AML-193 (cell line): ENCODE measurements at places on chromosomes 1 and 21.

- DNase-seq = no peak
Measured at GRCh38 chr1:202642619-202643291, 67.5 kb downstream of the SYT2 start.

GRCh38 chr1:236395230-236395946 lies 1.3 kb downstream of the EDARADD start:
- DNase-seq = no peak

GRCh38 chr1:26531651-26532131 lies 2.1 kb downstream of the RPS6KA1 start:
- DNase-seq = no peak

GRCh38 chr1:109846162-109846561 lies 64.5 kb upstream of the CSF1 start:
- DNase-seq = no peak

- DNase-seq = no peak
Measured at GRCh38 chr1:33305816-33306652, 14.9 kb downstream of the A3GALT2 start.

GRCh38 chr1:25036117-25036546 lies 106.1 kb upstream of the RUNX3 start:
- DNase-seq = no peak

- DNase-seq = no peak
Measured at GRCh38 chr1:95863086-95863485, 629.1 kb downstream of the RWDD3 start.

DNA sequence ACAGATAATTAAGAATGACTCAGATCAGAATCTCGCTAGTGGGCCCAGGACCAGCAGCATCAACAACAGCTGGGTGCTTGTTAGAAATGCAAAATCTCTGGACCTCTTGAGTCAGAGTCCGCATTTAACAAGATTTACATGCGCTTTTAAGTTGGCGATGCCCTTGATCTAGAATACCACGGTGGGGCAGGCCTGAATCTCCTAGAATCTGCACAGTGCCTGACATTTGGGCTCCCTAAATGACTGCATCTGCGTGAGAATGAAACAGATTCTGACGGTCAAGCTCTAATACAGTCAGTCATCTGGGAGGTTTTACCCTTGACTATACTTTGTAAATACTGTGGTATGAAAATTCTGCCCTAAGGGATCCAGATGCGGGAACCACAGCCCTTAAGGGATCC lies 17.2 kb upstream of the RAB29 start:
- no peak for DNase-seq

DNA sequence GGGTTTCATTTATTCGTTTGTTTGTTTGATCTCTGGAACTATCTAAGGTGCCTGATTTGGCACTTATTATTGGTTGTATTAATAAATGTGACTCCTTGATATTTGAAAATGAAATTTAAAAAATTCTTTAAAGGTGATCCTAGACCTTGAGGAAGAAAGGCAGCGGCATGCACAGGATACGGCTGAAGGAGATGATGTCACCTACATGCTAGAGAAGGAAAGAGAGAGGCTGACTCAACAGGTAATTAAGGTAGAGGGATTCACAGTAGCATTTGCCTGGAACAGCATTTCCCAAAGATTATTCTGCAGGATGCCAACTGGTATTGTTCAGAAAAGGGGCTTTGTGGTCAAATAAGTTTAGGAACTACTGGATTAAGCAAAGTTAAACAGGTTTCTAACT lies 54.4 kb upstream of the WNT2B start:
- no peak for DNase-seq

- no peak for DNase-seq
Measured at GRCh38 chr1:29498126-29499103, 262.1 kb downstream of the PTPRU start.

DNA sequence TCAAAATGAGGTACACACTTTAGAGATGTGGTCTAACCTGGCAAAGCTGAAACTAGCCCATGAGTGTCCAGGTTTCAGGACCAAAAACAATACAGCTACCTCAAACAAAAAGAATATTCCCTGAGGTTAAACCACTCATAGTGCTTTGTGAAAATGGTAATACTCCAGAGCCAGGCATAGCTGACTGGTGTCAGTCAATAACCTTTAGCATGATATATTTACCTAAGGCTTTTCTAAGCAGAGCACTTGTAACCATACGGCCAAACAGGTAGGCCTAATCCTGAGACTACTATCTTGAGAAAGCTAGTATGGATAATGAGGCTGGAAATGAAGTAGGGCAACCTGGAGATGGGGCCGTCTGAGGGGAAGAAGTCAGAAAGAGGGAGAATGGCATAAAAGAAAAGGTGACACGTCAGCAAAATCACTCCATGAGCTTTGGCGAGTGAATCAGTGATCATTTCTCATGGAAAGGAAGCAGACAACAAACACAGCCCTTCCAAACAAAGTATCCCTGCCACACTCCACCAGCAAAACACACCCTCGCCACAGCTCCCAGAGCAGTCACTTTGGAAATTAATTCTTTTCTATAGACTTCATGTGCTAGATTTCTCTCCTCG lies 1.7 kb upstream of the LRRC52 start:
- no peak for DNase-seq

DNA sequence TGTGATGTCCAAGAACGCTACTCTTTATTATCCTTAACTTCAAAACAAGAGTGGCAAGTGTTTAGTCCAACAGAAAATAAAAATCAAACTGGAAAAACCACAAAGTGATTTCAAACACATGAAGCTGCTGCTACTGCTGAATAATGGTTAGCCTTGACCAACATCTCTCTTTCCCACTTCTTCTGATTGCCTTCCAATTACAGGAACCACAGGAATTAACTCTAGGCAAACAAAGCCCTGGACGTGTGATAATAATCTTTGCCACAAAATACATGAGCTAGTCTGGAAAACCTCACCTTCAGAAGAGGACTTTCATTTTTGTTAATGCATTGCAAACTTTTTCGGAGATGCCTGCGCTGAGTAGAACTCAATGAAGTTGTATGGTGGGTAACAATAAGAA lies 48.6 kb upstream of the COL11A1 start:
- DNase-seq = no peak

- DNase-seq = peak; percentile 83
Measured at GRCh38 chr1:207873055-207873890, 37.7 kb downstream of the CD34 start.

DNA sequence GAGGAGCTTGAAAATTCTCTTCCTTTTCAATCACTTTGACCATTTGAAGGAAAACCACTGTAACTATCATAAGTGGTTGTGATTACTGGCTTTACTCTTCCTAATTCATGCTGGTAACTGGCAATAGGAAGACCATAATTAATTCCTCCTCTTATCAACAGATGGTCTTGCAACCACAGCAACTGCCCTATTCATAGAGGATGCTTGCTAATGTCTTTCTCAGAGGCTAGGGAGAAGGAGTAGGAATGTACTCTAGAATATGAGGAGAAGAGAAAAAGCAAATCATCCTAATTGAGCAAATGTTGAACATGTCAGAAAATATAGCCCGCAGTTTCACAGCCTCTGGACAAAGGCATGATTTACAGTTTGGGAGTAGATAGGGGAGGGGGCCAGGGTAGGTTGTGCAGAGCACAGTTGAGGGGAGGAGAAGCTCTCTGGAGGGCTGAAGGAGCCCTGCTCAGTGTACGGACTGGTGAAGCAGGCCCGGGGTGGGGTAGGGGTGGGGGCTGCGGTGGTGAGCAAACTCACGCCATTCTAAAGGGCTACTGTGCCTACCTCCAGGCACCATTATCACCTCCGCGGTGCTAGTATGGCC lies 192.9 kb downstream of the PCP4 start:
- DNase-seq = no peak

- peak; percentile 8 for DNase-seq
Measured at GRCh38 chr1:21628798-21629393, 40.3 kb downstream of the RAP1GAP start.

DNA sequence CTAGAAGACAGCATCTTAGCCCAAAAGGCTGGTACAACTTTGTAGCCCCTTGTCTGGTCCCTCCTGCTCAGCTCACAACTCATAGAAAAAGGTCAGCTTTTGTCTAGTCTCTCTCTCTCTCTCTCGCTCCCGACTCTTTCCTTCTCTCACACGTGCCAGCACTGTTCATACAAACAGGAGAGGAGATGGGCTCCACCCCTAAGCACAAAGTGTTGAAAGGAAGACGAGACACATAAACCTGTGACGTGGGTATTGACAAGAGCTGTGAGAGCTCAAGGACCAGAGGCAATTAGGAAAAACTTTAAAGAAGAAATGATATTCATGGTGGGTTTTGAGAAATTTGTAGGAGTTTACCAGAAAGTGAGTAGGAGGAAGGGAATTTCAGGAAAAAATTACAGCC lies 23.6 kb upstream of the KCNC4 start:
- no peak for DNase-seq

- no peak for DNase-seq
Measured at GRCh38 chr1:224454402-224455055, 19.9 kb upstream of the WDR26 start.

DNA sequence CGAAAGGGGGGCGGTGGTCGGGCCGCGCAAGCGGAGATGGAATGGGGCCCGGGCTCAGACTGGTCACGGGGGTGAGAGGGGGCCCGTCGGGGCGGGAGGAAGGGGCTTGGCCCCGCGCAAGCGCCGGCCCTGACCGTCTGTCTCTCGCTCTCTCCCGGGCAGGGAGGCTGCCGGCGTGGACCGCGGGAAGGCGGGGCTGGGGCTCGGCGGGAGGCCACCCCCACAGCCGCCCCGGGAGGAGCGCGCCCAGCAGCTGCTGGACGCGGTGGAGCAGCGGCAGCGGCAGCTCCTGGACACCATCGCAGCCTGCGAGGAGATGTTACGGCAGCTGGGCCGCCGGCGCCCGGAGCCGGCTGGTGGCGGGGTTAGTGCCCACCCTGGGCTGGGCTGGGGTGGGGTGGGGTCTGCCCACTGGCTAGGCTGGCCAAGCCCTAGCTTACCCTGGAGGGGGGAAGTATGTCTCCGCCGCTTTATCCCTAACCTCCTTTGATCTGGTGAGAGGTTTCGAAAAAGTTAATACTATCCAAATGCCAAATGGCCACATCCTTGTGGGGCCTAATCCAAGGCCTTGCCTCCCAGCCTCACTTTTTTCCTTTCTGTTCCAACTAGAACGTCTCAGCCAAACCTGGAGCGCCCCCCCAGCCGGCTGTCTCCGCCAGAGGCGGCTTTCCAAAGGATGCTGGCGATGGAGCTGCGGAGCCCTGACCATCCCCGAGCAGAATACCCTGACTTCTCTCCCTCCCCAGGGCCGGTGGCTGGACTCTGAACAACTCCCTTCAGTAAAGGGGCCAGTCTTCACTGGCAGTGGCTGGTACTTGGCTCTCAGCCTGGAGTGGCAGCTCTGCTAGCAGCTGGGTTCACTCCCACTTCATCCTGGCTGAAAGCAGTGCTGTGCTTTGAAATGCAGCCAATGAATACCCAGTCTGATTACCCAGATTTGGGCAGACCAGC lies 636 bp upstream of the YRDC start:
- peak; percentile 48 for DNase-seq

DNA sequence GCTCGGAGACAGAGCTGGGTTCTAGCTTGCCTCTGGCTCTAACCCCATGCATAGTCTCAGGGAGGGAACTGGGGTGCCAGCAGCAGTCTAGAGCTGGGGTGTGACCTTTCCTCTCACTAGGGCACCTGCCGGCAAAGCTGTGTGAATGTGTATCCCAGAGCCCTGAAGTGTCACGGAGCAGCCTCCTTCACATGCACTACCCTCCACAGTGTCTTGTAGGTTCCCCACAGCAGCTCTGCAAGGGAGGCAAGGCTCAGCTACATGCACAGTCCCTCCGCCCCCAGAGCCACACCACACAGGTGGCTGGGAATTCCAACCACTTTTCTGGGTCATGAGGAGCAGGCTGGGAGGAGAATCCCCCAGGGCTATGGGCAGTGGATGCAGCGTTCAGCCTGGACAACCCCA lies 7.7 kb upstream of the HPCA start:
- DNase-seq = no peak

DNA sequence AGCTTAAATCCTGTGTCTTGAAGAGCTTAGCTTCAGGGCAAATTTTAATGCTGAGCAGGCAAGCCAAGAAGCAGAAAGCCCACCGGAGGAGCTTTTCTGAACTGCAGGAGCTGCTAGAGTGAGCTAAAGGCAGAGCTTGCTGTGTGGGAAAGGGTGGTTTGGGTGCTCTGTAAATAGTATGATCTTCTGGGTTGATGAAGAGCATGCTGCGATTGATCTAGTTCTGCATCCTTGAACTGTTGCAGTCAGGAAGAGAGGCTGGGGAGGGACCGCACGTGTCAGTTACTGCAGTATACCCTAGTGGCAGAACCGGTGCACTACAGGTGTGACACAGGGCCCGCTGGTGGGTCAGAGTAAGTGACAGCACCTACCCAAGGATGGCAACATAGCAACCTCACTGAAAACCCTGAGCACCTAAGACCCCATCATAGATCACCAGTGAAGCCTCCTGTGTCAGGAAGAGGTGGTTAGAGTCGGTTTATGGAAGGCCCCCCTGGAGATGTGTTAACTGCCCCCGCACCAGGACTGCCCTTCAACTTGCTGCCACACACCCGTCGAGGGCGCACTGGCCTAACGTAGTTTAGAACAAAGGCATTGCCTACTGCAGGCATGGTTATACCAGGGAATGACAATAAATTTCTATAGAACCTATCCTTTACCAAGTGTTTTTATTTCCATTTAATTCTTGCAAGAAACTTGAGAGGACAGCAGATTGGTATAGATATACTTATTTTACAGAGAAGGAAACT lies 146.0 kb upstream of the KIAA0040 start:
- peak; percentile 2 for DNase-seq

DNA sequence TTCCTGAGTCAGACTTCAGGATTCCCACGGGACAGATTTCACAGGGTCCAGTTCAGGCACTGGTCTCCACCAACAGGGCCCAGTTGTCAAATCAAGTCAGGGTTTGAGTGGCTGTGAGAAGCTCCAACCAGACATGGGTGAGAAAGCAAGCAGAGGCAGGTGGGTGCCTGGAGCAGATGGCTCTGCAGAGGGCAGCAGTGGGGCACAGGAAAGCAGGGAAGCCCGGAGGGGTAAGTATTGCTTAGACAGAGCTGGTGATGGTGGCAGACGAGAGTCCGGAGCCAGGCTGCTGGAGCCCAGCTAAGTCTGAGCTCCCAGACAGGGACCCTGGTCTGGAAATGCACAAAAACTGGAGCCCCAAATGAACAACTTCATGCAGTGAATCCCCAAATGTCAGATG lies 40.4 kb downstream of the RIMS3 start:
- peak; percentile 2 for DNase-seq

GRCh38 chr1:159030877-159031447 lies 21.3 kb downstream of the IFI16 start:
- DNase-seq = no peak

GRCh38 chr1:17970757-17971156 lies 136.8 kb upstream of the IGSF21 start:
- DNase-seq = no peak

DNA sequence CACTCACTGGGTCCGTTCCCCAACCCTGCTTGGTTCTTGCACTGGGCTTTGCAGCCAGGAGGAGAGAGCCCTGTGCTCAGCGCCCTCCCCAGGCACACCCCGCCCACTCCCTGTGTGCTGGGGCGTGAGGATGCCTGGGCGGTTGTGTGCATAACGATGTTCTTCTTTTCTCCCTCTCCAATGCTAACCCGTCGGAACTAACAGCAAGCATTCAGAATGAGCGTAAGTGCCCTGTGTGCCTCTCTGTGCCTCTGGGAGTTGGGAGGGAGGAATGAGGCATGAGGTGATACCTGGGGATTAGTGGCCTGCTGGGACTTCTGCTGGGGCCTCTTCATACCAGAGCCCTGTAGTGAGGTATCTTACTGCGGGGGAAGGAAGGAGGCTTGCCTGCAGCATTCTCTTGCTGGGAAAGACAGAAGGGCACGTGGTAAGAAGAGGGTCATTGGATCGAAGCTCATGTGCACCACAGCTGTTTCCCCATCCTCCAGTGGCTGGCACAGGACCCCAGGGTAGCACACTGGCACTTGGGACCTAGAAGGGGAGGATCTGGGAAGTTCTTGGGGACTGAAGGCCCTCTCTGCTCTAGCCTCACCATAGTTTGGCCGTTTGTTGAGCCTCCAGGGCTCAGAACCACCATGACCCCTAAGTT lies 79.8 kb downstream of the NFASC start:
- DNase-seq = no peak
